GM12864 (cell line): ENCODE measurements at places on chromosomes 5 and 9.

DNA sequence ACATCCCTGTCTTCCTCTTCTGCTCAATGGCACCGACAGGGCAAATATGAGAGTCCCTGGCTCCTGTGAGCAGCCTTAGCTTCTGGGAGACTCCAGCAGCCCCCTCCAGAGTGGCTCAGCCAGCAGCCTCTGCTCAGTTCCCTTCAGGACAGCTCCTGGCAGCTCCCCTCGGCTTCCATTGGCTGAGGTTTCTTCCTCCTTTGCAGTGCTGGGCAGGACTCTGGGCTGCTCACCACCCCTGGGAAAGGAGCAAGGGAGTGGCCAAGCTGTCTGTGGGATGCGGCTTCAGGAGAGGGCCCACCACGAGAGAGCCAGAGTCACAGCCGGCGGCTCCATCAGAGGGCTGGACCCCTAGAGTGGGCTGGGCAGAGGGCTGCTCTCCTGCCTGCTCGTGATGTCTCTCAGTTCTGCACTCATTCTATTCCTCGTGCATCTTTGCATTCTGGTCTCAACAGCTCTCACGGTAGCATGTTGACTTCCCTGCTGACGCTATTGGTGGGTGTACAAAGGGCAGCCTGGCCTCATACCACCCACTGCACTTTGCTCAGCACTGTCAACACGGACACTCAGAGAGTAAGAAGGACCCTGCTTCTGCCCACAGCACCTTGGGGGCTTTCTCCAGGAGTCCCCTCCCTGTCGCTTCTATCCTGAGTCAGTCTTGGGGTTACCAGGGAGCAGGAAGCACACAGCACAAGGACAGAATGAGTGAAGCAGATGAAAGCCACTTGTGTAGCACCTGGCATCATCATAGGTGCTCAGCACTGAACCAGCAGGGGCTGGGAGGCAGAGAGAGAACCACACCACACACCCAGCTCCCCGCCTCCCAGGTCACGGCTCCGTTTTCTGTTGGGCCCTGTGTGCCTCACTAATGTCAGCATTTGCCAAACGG, 80.9 kb upstream of the ALDH1B1 start:
- no peak for DNase-seq

DNA sequence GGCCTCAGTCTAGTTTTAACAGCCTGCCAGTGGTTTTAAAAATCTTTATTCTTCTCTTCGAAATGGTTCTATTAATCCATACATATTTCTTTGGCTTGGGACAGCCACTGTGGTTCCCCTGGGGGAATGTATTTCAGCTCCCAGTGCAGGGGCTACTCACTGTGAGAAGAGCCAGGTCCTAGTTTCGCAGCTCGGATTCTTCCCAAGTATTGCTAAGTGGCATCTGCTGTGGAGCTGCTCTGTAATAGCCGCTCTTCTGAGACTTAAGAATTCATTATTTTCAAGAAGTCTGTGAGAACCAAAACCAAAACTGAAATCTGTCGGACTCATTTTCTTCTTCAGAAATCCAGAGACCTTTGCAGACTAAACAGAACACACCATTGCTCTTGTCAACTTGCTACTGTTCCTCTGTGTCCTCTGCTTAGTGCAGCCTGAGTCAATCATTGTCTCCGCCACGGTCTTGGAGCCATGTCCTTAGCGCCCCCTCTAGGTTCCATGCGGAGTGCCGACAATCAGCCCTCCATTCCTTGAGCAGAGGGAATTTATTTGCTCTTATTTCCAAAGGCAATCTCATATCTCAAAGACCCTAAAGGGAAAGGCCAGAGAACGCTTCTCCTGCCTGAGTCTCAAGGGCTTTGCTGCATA, 478.2 kb downstream of the SPATA31D1 start:
- no peak for DNase-seq

GRCh38 chr5:138981586-138981985, 106.5 kb upstream of the LRRTM2 start:
- no peak for DNase-seq

DNA sequence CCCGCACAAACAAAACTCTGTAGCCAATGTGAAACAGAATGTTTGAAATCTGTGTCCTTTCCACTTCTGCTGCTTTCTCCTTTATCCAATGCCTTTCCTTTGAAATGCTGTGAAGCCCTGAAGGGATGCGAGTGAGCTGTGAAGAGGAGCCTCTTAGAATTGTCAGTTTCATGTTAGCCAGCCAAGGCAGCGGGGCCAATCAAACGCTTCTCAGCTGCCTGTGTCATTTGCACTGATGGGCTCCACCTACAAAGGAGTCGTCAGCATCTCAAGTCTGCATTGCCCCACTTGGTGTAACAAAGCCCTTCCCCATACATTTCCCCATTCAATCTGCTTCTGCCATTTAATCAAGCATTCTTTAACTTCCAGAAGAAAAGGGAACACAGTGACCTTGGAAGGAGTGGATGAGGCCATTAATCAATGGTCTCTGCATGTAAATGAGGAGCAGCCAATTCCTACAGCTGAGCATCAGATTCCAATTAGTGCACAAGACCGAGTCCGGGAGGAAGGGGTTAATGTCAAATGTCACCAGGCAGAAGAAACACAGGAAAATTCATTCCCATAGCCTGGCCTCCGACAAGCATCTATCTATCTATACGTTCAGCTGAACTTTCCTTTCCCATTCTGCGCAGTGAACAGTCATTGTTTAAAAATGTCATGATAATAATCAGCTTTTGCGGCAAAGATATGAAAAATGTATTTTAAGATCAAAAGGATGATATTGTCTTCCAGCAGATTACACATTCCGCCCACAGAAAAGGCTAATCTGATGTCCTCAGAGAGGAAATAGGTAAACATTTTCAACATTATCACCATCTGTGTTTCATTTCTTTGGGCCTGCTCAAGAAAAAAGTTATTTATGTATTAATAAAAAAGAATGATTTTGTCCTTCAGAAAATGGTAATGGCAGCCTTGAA, 154.6 kb downstream of the FSTL4 start:
- no peak for DNase-seq

- no peak for DNase-seq
Measured at GRCh38 chr5:35443803-35444595, 173.7 kb upstream of the SPEF2 start.

DNA sequence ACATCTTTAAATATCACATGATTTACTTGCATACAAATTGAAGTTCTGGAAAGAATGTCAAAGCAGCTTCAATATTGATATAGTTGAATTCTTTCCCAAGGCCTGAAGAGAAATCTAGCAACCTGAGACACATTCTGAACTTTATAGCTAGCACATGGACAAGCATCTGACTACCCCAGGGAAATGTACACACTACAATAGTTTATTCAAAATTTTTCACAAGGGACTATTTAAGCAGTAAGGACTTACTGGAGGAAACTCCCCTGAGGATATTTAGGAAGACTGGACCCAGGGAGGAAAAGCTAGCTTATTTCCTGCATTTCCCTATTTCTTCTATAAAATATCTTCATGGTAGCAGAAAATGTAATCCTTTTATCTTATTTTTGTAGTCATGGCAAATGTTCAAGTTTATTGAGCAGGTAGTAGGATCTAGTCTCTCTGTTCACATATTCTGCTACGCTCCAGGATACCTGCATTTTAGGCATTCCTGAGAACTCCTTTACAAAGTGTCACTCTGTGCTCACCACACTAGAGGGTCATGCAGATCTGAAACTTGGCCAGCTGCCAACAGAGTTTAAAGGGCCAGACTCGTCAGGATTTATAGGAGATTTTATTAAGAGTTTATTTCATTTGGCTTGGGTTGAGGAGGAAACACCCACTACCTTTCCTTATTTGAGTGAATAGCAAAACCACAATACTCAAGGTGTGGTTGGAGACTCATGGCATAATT, 348.4 kb upstream of the FTMT start:
- no peak for DNase-seq

- no peak for DNase-seq
Measured at GRCh38 chr9:74760031-74760700, 127.6 kb downstream of the TRPM6 start.

- no peak for DNase-seq
Measured at GRCh38 chr9:96487949-96488348, 38.0 kb downstream of the HABP4 start.

DNA sequence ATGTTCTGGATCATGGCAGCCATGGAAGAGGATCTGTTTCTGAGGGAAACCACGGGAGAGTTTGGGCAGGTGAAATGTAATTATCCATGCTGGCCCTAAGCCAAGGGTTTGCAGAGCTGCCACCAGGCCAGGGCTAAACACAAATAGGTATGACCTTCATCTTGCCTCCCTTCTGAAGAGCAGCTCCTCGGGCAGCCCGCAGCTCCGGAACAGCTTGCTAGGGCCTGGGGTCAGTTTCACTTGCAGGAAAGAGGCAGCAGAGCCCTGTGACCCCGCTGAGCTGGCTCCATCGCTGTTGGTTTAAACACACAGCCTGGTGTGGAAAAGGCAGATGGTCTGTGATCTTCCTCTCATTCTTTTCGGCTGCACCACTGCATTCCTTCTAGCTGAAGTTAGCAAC, 141.4 kb downstream of the TMEM38B start:
- DNase-seq: no peak

DNA sequence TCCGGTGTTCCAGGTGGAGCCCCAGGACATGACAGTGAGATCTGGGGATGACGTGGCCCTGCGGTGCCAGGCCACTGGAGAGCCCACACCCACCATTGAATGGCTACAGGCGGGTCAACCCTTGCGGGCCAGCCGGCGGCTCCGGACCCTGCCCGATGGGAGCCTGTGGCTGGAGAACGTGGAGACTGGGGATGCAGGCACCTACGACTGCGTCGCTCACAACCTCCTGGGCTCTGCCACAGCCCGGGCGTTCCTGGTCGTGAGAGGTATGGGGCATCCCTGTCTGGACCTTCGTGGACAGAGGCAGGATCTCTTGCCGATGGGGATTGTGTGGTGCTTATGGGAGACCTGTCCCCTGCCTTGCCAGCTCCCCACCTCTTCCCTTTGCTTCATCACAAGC, 26.0 kb upstream of the ASS1 start:
- no peak for DNase-seq

DNA sequence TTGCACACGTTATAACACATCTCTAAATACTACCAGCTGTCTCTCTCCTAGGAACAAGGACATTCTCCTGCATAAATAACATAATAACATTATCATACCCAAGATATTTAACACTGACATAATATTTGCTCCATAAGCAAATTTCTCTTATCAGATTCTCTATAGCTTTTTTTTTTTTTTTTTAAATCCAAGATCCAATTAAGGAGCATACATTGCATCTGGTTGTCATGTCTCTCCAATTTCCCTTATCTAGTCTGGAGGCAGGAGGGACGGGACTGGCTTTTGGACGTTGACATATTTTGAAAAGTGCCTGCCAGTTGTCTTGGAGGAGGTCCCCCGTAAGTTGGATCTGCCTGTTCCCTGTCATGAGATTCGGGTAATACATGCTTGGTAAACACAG, 76.6 kb downstream of the RAPGEF1 start:
- no peak for DNase-seq

DNA sequence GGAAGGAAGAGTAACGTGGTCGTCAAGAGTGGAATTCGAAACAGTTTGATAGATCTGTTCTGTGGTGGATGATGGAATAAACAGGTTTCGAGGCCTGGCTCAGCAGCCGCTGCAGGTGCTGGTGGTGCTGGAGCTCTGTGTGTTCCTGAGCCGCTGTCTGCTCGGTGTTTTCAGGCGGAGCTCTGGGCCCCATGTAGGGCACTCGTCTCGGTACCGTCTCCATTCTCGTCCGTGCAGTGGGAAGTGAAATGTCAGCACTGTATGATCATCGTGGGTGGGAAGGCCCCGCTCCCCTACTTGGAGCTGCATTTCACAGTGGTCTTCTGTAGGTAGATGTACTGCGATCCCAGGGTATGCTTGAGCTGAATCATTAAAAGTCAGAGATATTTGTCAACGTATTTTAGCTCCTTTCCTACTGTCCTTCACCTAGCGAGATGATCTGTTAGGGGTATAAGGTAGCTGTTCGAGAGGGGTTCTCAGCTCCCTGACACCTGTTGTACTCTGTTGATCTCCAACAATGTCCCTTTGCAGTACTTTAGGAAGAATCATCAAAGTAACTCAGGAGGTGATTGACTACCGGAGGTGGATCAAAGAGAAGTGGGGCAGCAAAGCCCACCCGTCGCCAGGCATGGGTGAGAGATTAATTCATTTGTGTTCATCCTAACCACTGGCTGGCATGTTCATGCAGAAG, 35.9 kb downstream of the TENT4A start:
- no peak for DNase-seq

DNA sequence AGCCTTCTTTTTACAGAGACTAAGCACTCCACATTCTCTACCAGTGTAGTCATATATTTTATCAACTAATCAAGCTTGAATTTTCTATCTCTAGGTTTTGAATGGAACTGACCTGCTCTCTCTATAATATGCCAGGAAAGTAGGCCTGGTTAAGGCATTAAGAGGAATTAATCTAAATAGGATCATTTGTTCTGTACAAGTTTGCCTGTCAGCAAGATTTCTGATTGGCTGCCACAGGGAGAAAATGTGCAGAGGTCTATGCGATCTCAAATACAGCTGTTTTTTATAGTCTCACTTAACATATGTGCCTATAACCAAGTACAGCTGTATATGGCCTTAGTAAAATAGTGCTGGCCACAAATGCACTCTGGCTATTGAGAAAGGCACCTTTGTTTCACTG, 418.8 kb downstream of the KDM4C start:
- DNase-seq: no peak

DNA sequence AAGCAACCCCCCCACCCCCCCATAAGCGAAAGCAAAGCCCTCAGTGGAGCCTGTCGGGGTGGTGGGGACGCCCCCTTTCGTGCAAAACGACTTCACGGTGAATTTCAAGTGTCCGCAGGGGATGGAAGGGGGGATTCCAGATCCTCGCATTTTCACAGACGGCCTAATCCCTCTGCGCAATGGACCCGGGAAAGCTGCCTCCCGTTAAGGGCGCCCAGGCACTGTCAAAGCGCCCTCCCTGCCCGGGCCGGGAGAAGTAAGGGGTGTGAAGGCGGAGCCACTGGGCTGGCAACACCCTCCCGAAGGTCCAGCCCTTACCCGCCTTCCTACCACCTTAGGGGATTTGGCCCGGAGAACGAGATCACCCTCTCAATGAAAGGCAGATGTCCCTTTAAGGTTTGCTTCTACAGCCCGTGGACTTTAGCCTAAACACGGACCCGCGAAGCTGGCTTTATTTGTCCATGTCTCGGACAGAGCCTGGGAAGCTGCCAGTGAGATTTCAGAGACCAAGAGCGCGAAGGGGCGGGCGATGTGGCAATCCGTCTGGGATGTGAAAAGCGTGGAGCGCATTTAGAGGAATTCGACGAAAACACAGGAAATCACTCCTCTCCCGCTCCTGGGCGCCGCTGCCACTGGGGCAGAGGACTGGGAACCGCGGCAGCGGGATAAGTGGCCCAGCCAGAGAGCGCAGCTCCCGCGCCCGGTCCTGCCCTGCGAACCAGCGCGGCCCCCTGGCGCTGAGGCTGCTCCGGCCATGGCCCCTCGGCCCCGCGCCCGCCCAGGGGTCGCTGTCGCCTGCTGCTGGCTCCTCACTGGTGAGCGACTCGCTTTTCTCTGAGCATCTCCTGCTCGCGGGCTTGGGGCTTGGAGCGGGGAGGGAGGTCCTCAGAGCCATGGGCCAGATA, at the start of the genes ITGA1 and PELO:
Gene ITGA1, plus strand, starts transcription at position 317 of the 905 bp plus-strand sequence. Its CDS starts 438 bp downstream, at position 755.
Gene PELO, plus strand, starts transcription at position 317 of the 905 bp plus-strand sequence. CDS start 12,479 bp downstream, outside the sequence.
- no peak for DNase-seq

- no peak for DNase-seq
Measured at GRCh38 chr9:228929-229695, 14.4 kb downstream of the DOCK8 start.

- no peak for DNase-seq
Measured at GRCh38 chr5:179313849-179314521, 31.3 kb downstream of the ADAMTS2 start.

GRCh38 chr9:4984171-4984620, 876 bp upstream of the JAK2 start:
- no peak for DNase-seq
